M059J (cell line): ENCODE measurements at places on chromosomes 7 and 10.

- peak; percentile 14 for DNase-seq
Measured at GRCh38 chr10:31683682-31684081, 244.9 kb downstream of the ARHGAP12 start.

DNA sequence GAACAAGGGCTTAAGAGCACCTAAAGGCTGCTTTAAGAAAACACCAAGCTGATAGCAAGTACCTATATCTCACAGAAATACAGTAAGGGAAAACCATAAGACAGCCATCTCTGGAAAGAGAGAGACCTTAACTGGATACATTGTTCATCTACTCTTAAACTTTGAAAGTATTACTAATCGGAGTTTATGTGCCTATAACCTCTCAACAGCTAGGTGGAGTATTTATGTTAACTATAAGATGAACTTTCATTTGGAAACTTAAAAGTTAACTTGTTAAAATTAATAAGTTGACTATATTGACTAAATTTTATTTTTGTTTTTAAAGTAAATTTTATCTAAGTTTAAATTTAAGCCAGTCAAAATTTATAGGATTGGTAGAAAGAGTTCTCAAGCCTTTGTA is 90.6 kb downstream of the USP6NL start:
- DNase-seq = no peak

- no peak for DNase-seq
Measured at GRCh38 chr7:44396496-44396895, 71.1 kb upstream of the CAMK2B start.

DNA sequence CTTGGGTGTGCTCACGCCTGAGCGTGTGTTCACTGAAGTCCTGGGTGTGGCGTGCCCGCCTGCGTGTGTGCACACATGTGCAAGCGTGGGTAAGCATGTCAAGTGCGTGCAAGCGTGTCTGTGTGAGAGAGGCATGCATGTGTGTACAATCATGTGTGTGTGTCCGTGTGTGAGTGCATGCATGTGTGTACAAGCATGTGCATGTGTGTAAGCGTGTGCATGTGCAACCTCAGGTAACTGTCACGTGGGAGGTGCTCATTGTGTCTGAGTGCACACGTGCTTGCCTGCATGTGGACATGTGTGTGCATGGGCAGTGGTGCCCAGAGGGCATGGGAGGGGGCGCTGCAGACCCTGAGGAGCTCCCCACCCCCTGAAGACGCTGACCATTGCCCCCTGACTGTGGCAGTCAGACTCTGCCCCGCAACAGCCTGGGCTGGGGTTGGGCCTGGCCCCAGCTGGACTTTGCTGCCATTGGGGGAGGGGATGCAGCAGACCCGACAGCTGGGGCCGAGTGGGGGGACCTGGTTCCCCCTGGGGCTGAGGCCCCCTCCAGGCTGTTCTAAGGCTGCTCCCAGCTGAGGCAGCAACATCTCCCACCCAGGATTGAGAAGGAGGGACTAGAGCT is 88.1 kb downstream of the UNCX start:
- no peak for DNase-seq

- peak; percentile 86 for DNase-seq
Measured at GRCh38 chr10:61454541-61454940, 1.4 kb upstream of the TMEM26 start.

- DNase-seq = no peak
Measured at GRCh38 chr10:3225561-3225960, 53.0 kb upstream of the PITRM1 start.

GRCh38 chr7:144863320-144863647 is 27.4 kb upstream of the TPK1 start:
- no peak for DNase-seq

GRCh38 chr10:2610946-2611345 is 456.4 kb upstream of the PFKP start:
- no peak for DNase-seq

- no peak for DNase-seq
Measured at GRCh38 chr10:37275216-37275777, 149.9 kb downstream of the ANKRD30A start.

- DNase-seq = no peak
Measured at GRCh38 chr10:93718937-93719725, 16.7 kb upstream of the FRA10AC1 start.

- DNase-seq = peak; percentile 65
Measured at GRCh38 chr10:22605168-22605567, 109.2 kb downstream of the PIP4K2A start.

DNA sequence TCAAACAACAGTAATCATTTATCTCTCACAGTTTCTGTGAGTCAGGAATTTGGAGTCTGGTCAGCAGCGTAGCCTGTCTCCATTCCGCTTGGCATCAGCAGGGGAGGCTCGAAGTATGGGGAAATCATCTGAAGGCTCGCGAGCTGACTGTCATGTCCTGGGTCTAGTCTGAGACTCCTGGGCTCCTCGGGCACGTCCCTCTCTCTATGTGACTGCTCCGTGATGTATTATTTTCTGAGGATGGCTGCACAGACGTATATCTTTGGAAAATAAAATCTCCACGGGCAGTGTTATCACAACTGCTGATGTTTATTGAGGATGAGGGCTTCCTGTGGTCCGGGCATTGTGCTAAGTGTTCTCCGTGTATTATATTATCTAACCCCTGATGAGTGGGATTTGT is 23.3 kb upstream of the PCGF5 start:
- DNase-seq = no peak

DNA sequence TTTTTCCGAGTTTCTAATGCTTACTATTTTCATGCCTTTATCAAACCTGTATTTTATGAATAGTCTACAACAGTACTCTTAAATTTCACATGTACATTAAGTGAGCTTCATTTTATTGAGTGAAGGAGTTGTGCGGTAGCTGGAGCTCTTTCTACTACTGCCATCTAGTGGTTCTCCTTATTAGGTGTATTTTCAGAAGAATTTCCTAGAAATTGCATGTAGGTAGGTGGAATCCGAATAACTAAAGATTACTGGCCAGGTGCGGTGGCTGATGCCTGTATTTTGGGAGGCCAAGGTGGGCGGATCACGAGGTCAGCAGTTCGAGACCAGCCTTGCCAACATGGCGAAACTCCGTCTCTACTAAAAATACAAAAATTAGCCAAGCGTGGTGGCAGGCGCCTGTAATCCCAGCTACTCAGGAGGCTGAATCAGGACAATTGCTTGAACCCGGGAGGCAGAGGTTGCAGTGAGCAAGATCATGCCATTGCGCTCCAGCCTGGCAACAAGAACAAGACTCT is 38.3 kb downstream of the LRRC72 start:
- DNase-seq = peak; percentile 50

DNA sequence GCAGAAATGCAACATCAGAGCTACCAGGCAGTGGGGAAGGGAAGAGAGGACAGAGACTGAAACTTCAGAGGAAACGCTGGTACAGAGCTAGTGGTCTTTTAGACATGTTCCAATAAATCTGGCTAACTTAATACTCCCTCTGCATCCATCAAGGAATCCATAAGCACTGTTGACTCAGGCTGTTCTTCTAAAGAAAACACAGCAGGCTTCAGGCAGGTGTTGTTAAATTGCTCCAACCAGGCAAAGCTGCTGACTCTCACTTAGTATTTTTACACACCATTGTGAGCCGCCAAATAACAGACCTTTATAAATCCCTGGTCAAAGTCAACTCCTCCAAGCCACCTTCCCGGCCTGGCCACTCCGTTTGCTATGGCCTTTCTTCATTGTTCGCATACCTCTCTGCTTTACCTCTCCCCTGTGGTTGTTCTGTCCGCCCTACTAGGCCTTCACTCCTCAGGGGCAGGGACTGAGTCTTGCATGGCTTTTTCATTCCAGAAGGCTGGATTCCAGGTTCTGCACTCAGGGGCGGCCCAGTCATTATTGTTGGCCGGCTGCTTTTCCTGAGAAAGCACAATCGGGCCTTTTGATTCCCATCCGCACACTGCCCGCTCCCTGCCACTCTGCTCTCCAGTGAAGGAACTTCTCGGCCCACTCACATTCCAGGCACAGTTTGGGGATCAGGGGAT is 18.4 kb downstream of the CREB3L2 start:
- no peak for DNase-seq

DNA sequence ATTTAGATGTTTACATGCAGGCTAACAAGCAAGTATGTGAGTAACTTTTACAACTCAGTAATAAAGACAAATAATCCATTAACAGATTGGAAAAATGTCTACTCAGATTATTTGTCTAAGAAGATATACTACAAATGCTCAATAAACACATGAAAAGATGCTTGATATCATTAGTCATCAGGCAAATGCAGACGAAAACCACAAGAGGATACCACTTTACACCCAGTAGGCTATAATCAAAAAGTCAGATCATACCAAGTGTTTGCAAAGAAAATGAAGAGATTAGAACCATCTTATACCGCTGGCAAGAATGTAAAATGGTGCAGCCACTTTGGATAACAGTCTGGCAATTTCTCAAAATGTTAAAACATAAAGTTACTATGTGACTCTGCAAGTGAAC is 84.1 kb downstream of the MALSU1 start:
- peak; percentile 73 for DNase-seq

DNA sequence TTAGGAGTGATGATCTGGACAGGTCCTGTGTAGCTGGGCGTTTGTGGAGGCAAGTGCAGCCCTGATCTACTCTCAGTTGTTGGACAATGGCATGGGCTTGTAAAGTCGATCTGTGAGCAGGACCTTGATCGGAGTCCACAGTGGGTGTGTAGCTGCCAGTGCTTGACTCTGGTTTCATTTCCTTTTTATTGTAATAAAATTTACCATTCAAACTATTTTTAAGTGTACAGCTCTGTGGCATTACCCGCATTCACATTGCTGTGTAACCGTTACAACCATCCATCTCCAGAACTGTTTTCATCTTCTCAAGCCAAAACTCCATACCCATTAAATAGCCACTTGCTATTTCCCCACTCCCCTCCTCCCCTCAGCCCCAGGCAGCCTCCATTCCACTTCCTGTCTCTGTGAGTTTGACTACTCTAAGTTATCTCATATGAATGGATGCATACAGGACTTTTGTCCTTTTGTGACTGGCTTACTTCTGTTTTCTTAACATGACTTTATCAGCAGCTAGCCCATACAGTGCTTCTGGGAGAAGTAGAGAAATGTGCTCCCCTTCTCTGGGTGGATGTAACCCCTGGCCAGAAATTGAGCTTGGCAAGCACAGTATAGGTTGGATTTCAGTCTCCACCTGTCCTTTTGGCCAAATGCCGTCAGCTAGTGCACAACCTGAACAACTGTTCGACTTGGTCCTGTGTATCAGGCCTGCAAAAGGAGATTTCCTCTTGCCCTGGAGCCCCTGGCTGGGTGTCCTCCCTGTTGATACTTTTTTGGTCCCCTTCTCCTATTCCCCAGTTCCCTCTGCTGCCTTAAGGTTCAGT is 180.0 kb downstream of the LRMDA start:
- no peak for DNase-seq

- DNase-seq = peak; percentile 6
Measured at GRCh38 chr10:84395581-84395980, 67.2 kb downstream of the CCSER2 start.

DNA sequence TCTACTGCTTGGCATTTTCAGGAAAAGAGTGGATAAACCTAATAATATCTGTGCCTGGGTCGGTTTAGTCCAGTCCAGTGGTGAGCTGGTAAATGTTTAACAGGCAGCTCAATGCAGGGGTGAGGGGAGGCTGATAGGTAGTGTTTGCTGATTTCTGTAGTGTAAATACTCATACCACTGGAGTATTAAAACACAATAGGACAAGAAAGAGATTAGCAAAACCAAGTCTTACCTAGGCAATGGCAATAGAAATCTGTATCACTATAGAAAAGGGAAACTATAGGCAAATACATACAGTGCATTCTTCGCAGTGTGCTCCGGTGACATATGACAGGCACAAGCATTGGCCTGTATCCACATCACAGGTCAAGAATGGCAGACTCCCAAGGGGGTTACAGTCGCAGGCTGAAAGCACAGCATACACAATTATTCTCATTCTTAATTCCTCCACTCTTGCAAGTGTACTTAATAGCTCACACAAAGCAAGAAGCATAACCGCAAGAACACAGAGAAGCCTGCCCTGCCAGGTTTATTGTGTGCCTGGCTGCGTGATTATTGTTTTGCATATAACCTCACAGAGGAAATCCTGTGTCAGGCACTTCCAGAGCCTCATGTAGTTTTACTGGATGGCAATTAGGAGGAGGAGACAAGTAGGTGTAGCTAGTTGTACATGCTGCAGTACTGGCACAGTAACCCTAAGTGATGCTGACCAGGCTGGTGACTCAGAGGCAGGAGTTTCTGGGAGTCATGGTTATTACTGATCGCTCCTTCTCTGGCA is 35.0 kb downstream of the LAMB4 start:
- DNase-seq = peak; percentile 93
